Activated T-helper 1 cell treated with anti-CD3 and anti-CD28 coated beads, Interleukin-2, amount 50 U/mL, for 16 hours (primary cell): ENCODE measurements at places on chromosomes 3 and 15.

DNA sequence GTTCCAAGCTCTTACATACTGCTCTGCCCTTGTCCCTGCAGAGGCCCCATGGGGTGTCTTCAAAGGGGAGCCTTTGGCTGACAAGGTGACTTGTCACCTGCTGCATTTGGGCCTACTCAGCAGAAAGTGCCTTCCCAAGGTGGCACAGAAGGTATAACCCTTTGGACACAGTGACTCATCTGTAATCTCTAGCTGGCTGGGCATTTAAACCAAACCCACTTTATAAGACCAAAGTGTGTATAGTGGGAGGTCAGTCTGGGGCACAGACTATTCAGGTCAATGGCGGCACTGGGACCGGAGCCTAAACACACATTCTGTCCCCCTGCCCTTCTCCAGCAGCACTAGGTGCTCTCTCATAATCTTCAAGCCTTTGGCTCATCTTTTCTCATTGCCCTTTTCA is 35.1 kb downstream of the GJD2 start:
- no peak for DNase-seq

GRCh38 chr3:62923066-62923465 is 47.9 kb upstream of the CADPS start:
- no peak for DNase-seq

DNA sequence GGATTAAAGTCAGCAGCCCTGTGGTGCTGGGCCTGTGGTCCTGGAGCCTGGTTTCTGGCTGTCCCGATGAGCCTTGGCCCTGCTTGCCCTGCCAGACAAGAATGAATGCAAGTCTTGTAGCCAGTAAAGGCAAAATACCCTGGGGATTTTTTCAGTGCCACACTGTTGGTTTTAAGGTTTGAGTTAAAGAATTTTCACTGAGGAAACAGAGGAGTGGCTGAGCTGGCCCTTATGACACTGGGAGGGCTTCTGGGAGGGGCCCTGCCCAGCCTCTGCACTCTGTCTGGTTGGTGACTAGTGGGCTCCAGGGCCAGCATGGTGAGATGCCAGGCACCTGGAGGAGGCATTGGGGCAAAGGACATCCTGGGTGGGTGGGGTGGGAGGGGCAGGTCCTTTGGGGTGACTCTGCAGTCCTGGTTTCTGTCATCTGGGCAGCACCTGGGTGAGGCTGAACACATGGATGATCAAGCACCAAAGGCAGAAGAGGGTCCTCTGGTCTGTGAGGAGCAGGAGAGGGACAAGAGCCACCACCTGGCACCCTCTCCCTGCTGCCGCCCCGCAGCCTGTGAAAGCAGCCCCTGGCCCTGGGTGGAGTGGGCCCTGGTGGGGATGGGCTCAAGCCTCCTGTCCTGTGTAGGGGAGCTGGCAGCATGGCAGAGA is 12.5 kb upstream of the PLA2G4E start:
- DNase-seq: no peak

DNA sequence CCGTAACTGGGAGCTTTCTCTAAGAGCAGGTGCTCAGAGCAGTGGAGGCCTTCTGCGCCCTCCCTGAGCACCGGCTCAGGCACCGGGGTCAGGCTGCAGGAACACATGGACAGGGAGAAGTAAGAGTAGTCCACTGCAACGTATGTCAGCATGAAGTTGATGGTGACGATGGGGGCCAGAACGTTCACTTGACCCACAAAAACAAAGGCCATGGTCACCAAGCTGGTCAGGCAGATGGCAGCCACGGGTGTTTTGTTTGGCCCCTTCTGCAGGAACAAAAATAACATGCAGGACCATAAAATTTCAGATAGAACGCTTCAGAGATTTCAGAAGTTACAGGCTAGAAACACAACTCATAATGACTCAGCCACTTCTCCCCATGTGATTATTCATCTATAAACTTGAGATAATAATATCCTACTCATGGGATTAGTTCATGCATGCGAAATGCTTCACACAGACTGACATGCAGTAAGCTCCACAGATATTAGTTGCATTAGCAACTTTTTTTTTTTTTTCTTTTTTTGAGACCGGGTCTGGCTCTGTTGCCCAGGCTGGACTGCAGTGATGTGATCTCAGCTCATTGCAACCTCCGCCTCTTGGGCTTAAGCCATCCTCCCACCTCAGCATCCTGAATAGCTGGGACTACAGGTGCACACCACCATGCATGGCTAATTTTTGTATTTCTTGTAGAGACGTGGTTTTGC is 52.2 kb upstream of the HEG1 start:
- no peak for DNase-seq

- no peak for DNase-seq
Observed at GRCh38 chr15:74680456-74680855, 15.4 kb downstream of the EDC3 start.

DNA sequence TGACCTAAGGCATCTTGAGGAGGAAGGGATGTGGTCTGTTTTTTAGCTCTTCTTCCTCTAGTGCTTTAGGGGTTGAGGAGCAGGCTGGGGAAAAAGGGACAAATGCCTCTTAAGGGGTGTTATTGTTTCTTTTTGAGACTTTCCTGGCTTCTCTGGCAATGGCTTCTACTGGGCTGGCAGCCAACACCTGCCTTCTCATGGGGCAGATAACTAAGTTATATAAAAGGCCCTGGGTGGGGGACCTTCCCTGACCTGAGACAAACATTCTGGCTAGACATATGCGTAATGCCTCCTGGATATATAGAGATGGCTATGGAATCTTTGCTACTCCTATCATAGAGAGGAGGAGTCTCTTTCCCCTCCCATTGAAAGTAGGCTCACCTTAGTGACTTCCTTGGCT is 179.2 kb upstream of the PROK2 start:
- DNase-seq: no peak

DNA sequence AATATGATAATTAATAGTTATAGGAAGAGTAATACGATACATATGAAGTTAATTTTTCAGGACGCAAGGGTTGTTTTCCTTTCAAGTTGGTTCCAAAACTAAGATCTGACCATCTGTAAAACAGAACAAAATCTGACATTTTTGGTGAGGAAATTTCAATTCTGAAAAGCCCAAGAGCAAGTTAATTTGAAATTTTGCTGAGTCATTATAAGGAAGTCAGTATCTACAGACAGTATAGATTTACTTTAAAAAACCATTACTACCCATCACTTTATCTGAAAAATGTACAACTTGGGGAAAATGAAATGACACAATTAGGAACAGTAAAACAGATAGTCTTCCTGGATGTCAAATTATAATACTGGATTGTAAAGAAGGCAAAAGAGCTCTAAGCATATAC is 12.5 kb downstream of the INTS14 start:
- no peak for DNase-seq

GRCh38 chr3:111285694-111286093 is 214.1 kb downstream of the NECTIN3 start:
- no peak for DNase-seq

DNA sequence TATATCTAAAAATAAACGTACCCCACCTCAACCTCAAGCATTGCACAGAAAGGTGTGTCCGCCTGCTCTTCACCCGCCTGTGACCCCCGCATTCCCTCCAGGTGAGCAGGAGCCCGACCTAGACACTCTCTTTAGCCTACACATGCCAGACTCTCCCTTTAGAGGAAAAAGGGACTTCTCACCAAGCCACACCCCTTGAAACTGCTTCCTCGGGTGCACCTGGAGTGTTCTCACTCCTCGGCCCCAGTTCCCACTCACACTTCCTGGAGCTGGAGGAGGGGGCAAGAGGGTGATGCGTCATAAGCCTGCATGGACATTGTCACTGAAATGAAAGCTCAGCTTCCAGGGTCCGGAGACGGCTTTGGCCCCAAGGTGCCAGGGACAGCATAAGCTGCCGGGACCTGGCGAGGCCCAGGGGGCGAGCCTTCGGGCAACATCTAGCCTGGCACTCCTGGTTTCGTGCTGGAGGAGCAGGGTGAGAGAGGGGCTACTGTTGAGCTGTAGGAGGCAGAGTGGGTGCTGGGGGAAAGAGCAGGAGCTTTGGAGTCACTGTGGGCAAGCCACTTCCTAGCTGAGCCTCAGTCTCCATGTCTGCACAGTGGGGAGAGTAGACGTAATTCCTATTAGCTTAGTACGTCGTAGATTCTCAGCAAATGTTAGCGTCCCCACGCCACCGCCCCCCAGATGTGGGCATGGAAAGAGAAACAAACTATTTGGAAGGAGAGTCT is 9.8 kb upstream of the MUC4 start:
- no peak for DNase-seq

- DNase-seq: no peak
Observed at GRCh38 chr3:187403768-187404288, 35.6 kb downstream of the RTP4 start.

GRCh38 chr3:128188956-128189355 is 35.7 kb downstream of the EEFSEC start:
- DNase-seq: no peak
